ENCODE measurements at places on chromosomes 2 and 18.

DNA sequence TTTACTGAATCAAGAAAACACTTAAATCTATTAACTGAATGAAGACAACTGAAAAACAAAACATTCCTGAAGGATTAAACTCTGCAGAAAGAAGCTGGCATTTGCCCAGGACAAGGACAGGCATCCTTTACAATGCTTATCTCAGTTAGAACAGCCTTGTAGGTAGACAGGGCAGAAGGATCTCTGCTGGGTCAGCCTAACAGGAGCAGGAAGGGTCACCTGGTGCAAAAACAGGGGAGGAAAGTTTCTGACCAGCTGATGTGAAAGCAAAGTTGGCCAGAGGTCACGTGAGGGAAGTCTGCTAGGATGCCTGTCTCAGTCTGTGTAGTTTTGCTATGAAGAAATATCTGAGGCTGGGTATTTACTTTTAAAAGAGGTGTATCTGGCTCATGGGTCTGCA lies 348.6 kb downstream of the ANAPC1 start:
- no peak for DNase-seq

DNA sequence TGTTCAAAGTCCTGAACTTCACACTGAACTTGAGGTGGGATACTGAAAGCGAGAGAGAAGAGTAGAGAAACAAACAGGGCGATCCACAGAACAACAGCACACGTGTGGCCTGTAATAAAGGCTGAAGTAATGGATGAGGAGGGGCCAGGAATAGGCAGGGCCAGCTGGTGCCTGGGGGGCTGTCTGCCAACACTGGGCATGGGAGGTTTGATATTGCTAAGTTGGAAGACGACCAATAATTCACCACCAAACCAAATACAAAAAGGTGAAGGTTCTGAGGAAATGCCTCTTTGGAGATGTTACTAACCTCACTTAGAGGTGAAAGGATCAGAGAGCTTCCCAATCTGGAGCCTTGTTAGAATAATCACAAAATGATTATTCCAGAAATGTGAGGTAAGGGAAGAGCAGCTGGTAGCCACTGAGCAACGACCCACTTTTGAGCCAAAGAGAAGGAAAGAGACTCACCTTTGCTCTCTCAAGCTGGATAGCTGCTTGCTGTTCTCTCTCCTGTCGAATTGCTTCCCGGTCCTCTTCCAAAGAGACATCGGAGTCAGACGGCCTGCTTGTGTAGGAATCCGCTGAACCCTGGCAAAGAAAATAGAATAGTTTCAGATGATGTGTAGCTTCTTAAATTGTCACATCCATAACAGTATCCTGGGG lies 54.7 kb upstream of the ARL5A start:
- DNase-seq = no peak

DNA sequence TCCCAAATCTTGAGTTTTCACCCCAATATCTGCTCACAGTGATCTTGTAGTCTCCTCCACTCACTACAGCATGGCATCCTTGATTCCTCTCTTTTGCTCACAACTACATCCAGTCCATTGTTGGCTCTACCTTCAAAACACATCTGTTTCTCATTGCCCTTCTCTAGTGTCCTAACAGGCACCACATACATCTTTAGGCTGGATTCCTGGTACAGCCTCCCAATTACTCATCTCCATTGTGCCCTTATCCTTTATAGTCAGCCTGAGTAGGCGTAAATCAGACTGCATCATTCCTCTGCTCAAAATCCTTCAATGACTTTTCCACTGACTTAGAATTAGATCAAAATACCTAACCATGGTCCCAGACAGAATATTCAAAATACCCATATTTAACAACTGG lies 10.7 kb upstream of the TAF1B start:
- DNase-seq = no peak

GRCh38 chr2:186841940-186842339 lies 7.0 kb downstream of the ZSWIM2 start:
- no peak for DNase-seq

- DNase-seq = no peak
These were observed 2.8 kb downstream of the INSIG2 start for GRCh38 chr2:118091140-118091478.

DNA sequence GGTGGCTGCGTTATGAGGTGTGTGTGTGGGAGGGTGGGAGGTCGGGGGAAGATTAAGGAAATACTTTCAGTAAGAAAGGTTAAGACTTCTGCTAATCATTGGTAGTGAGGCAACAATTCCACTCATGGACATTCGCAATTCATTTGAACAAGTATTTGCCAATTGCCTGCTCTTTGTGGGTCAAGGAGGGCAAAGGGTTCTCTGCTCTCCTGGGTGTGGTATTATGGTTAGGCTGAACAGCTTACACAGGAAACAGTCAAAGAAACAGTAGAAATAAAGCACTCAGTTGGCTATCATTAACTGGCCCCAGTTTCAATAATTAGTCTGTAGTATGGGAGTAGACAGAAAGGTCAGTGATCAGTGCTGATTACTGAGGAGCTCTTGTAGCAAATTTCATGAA lies 357.0 kb upstream of the FANCL start:
- DNase-seq = no peak

GRCh38 chr2:129347486-129348217 lies 631.8 kb upstream of the RAB6C start:
- DNase-seq = no peak

- no peak for DNase-seq
These were observed 10.4 kb downstream of the TOGARAM2 start for GRCh38 chr2:28991460-28991859.

DNA sequence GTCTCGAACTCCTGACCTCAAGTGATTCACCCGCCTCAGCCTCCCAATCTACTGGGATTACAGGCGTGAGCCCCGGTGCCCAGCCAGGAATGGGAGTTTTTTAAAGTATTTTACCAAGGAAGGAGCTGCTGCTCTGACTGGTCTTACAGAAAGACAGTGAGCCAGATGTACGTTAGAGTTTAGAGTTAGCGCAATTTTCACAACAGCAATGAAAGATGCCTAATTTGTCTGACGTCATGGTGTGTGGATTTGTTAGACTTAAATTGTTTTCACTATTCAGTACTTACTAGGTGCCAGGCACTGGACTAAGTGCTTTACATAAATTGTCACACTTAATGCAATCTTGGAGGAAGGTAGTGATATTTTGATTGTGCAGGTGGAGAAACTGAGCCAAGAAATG lies 12.4 kb upstream of the RPL37A start:
- DNase-seq = no peak

DNA sequence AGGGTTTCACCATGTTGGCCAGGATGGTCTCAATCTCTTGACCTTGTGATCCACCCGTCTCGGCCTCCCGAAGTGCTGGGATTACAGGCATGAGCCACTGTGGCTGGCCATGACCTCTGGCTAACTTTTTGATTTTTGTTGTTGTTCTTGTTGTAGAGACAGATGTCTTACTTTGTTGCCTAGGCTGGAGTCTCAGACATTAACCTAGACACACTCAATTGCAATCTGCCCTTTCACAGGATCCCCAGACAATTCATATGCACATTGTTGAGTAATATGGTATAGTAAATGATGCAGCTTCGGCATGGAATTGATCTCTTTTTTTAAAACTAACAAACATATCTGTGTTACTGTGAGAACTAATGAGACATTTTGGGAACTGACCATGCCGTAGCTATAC lies 130.5 kb upstream of the CCDC195 start:
- no peak for DNase-seq

DNA sequence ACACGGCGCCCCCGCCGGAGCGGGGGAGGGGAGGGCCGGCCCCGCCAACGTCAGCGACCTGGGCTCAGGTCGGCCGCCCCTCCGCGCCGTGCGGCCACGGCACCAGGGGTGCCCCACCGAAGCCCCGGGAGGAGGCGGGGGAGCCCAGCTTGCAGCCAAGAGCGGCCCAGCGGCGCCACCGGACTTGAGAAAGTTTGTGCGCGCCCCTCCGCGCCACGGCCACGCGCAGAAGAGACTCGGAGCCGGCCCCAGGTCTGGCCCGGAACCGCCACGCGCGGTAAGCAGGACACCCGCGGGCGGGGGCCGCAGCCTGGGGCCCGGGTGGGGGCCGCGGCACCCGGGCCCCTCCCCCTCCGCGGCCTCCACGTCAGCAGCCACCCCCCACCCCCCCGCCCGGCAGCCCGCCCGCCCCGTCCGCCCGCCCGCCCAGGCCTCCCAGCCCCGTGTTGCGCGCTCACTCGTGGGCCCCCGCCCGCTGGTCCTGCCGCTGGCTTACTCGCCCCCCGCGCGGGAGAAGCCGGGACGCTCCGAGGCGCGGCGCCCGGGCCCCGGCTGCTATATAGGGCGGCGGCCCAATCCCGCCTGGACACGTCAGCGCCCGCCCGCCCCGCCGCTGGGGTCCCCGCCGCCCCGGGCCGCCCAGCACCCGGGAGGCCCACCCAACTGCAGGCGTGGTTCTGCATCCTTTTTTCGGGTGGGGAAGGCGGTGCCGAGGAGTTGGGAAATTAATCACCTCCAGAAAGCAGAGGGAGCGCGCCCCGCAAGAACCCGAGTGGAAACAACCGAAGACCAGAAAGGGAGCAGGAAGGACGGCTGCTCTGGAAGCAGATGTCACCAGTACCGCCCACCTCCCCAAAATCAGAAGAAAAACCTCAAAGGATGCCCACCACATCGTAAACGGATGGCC lies 42.9 kb downstream of the HDLBP start:
- DNase-seq = no peak

- no peak for DNase-seq
These were observed 90.7 kb downstream of the DDX1 start for GRCh38 chr2:15682354-15682753.

DNA sequence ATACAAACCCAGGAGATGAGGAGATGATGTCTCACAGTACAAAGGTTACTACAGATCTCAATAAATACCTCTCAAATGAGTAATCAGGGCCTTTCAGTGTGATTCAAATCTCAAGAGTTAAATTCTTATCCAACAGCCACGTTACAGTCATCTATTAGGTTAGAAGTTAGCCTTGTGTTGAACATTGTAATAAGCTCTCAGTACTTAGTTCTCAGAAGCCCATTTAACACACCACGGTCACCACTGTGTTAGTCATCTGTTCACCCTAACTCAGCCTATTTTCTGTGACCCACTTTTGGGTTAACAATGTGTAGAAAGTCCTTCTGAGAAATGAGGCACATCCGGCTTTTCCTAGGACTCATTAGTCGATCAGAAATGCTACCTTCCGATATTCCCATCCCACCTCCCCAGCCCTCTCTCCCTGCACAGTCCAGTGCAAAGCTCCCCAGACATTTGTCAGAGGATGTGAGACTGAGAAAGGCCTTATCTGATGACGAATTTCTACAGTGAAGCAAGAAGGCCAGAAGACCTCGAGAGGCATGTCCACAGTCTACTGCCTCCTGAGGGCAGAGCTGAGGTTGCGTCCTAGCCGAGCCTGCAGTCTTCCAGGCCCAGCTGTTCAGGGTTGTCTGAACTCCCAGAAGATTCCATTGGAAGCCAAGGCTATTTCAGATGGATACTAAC lies 92.6 kb downstream of the ACTR2 start:
- no peak for DNase-seq

GRCh38 chr18:64993695-64994094 lies 757.1 kb upstream of the CDH7 start:
- DNase-seq = no peak

DNA sequence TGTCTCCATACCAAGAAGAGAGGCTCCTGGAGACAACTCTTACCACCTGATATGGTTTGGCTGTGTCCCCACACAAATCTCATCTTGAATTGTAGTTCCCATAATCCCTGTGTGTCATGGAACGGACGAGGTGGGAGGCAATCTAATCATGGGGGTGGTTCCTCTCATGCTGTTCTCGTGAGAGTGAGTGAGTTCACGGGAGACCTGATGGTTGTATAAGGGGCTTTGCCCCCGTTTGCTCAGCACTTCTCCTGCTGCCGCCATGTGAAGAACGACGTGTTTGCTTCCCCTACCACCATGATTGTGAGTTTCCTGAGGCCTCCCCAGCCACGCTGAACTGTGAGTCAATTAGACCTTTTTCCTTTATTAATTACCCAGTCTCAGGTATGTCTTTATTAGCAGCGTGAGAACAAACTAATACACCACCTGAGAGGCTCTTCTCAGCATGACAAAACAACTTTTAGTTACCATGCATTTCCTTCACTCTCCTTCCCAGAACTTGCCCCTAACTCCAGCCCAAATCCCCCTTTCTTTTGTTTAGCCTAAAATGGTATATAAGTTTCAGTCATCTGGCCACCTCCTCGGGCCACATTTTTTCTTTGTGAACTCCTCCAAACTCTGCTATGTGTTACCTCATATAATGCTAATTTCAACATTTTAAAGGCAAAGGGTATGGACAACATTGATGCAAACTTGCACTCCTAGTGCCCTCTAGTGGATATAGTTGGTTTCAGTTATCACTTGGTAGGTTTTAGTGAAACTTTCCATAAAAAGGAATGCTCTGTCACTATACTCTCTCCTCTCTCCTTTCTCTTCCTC lies 58.6 kb upstream of the SLC25A52 start:
- no peak for DNase-seq

DNA sequence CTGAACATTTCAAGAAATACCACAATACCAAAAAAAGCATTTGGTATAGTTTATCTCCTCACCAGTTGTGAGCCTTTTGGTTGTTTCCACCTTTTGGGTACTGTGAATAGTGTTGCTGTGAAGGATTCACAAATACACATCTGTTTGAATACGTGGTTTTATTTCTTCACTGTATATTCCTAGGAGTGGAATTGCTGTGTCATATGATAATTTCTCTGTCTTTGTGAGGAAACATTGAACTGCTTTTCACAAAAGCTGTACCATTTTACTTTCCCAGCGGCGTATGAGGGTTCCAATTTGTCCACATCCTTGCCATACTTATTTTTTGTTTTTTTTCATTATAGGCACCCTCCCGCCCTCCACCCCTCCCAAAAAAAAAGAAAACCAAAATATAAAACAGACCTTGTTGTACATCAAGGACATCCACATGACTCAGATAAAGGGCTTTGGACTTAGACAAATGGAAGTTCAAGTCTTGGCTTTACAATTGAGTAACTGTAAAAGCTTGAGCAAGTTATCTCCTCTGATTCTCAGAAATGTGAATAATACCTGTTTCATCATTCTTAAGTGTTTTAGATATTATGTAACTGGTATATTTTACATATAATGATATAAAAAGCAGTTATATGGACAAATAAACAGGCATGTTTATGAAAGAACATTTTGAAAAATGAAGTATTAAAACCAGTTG lies 19.0 kb downstream of the UBE2E3 start:
- no peak for DNase-seq

DNA sequence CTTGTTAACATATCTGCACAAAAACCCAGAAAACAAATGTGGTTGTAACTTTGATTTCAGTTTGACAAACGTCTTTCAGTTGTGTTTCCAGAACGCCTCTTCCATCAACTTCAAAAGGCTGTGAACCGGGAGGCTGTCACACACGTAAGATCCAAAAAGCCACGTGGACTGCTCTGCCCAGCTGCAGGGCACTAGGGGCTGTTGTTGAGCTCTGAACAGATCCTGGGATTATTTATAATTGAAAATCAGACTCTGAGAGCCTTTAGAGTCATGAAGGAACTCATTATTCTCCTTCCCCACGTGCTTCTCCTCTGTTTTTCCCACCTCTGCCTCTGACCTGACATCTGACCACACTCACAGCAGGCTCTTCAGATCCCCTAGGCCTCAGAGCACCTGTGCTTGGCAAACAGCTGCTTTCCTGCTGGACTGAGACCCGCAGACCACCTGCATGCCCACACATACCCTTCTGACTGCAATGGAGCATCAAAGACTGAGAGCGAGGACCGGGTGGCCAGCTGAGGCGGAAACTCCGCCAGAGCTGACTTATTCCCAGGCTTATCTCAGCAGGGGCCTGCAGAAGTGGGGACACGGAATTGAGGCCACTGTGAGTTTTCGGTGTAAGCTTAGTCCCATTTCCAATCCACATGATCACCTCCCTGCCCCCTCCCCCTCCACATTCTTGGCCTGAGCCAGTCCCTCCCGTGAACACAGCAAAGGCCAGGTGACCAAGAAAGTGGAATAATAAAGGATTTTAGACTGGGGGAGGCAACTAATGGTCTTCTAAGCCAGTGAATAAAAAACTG lies 114.8 kb downstream of the ATL2 start:
- DNase-seq = no peak
